ENCODE measurements at places on chromosomes 12 and 14. TPM values are rescaled to one million over a fixed set of nuclear protein-coding genes. Genes with fewer than 3 reads are reported as not detected.

Gene CLEC1A
- not detected for total RNA-seq

DNA sequence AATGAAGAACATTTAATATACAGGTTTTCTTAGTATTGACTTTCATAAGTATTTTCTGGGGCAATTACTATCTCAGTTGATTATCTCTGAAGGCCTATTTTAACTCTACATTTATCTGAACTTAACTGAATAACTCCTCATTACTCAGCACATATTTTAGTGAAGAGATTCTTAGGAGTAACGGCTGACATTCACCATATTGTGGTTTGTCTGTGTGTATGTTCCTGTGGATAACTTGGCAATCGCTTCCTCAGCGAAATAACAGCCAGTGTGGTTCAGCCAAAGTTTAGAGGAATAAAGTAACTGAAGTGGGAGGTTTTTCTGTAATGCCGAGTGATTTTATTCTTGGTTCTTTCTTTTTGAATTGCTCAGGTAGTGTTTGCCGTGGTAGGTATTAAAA, 168.0 kb downstream of the RAD51B start:
- DNase-seq = no peak
- H3K4me1 ChIP-seq = no peaks in the 10 kb centered on the region
- peak overlapping the region; percentile 7 for H3K27ac ChIP-seq

GRCh38 chr12:22406627-22407026, 72.1 kb upstream of the ST8SIA1 start:
- no peaks in the 10 kb centered on the region for H3K36me3 ChIP-seq
- H3K4me3 ChIP-seq = no peak overlapping the region
- DNase-seq = no peak
- H3K27ac ChIP-seq = no peak overlapping the region

DNA sequence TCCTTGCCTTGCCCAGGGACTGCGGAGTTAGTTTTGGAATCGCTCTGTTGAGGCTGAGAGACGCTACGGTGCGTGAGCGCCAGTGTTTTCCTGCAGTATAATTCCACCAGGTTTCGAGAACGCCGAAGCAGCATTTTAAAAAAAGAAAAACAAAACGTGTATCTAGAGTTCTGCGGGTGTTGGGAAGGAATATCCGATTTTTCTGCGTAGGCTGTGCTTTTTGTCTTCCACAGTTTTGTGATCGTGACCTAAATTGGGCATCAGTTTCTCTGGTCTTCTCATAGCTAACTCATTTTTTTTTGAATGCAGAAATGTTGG, 778 bp downstream of the DNM1L start:
- H3K4me3 ChIP-seq = peak overlapping the region; percentile 87
- H3K4me1 ChIP-seq = peaks cover 9% of the 10 kb centered on the region
- no peaks in the 10 kb centered on the region for H3K36me3 ChIP-seq
- H3K27me3 ChIP-seq = no peaks in the 10 kb centered on the region
- peak overlapping the region; percentile 93 for H3K27ac ChIP-seq

- no peak overlapping the region for H3K27ac ChIP-seq
- no peaks in the 10 kb centered on the region for H3K27me3 ChIP-seq
- no peaks in the 10 kb centered on the region for H3K36me3 ChIP-seq
- no peak overlapping the region for H3K4me3 ChIP-seq
Measured at GRCh38 chr12:47504775-47505446, 200.9 kb downstream of the RPAP3 start.

Data from Peyer's patch (tissue), 4 donors.